Hepatic stellate cell (primary cell): ENCODE measurements at places on chromosomes 13 and 19.

- no peak for DNase-seq
These were observed 285.0 kb upstream of the SLC10A2 start for GRCh38 chr13:103351035-103351828.

- DNase-seq: no peak
These were observed 191.3 kb downstream of the KLF5 start for GRCh38 chr13:73250061-73250460.

- DNase-seq: no peak
These were observed 93.9 kb downstream of the LIG4 start for GRCh38 chr13:108121406-108121805.

GRCh38 chr13:111219280-111219679 lies 101.2 kb upstream of the TEX29 start:
- peak; percentile 84 for DNase-seq

DNA sequence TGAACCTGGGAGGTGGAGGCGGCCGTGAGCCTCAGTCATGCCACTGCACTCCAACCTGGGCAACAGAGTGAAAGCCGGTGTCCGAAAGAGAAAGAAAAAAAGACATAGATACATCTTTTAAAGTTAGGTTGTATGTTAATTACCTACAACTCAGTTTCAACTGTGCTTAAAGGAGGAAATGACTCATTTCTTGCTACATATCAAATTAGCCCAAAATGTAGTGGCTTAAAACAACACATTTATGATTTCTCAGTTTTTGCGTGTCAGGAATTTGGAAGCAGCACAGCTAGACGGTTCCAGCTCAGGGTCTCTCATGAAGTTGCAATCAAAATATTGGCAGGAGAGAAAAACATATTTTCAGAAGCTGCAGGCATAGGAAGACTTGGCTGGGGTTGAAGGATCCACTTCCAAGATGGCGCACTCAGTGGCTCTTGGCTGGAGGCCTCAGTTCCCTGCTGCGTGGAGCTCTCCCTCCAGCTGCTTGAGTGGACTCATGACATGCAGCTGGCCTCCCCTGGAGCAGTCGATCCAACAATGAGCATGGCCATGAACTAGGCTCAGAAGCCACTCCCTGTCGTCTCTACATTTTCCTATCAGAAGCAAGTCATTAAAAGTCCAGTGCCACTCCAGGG lies 7.1 kb downstream of the LDLR start:
- DNase-seq: no peak

DNA sequence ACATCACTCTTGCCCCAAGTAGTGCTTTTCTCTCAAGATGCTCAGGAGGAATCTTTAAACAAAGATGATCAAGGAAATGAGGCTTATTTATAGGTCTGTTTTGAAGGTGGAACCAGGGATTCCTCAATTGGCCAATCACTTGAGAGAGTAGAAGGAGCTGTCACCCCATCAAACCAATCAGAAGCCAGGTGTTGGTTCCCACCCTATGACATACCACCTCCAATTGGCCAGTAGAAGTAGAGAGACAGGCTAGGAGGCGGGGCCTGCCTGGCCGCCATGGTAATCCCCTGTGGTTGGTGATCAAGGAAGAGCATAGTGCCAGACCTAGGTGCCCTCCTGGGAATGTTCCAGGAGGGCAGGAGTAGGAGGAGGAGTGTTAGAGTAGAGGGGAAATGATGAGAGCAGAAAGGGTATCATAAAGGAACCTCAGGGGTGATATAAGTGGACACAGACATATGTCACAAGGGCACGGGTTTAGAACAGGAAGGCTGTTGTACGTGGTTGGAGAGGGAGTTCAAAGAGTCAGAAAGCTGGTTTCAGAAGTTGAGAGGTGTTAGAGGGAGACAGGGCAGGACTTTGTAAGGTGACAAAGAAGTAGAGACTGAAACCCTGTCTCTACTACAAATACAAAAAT lies 10.5 kb downstream of the PMIS2 start:
- peak; percentile 28 for DNase-seq

DNA sequence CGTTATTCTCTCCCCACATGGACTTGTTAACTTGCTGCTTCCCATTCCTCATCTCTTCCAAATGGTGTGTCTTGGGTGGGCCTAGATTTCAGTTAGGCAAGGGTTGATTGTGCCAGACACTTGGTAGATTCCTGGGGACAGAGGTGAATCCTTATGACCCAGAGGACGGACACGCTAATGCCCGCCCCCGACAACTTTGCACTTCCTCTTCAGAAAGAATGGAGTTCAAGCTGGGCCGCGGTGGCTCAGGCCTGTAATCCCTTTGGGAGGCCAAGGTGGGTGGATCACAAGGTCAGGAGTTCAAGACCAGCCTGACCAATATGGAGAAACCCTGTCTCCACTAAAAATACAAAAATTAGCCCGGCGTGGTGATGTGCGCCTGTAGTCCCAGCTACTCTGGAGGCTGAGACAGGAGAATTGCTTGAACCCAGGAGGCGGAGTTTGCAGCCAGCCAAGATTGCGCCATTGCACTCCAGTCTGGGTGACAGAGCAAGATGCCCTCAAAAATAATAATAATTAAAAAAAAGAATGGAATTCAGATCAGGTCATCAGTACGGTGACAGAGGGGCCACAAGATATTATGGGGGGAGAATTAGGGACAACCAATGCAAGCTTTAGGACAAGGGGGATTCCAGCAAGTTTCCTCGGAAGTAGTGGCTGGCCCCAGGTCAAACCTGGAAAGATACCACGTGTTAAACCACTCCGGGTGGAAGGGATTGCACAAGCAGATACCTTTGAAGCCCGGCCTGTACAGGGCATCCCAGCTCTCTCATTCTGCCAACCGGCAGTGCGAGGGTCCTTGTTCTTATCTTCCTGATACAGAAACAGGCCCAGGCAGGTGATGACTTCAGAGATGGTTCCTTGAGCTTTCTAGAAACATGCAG lies 2.7 kb downstream of the MYO9B start:
- no peak for DNase-seq

DNA sequence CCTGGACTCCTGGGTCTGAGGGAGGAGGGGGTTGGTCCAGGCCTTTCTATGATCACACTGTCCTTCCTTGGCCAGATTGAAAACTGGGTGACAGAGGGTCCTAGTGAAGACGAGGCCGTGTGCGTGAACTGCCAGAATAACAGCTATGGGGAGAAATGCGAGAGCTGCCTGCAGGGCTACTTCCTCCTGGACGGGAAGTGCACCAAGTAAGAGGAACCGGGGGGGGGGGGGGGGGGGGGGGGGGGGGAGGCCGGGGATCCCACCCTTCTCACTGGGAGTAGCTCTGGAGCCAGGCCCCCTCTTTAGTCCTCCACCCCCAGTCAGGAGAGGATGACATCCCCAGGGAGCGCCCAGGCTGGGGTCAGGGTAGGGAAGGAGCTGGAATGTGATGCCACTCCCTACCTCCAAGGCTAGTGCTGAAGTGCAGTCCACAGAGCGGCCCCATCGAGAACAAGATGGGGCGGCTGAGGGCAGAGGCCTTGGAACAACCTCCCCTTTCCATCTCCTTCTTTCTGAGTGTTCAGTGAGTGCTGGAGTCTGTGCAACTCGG lies 19.4 kb downstream of the CNFN start:
- DNase-seq: no peak
